ENCODE measurements at places on chromosomes 6 and 20.

- no peak for DNase-seq
Observed at GRCh38 chr6:41546475-41546865, 289 bp downstream of the FOXP4 start.

DNA sequence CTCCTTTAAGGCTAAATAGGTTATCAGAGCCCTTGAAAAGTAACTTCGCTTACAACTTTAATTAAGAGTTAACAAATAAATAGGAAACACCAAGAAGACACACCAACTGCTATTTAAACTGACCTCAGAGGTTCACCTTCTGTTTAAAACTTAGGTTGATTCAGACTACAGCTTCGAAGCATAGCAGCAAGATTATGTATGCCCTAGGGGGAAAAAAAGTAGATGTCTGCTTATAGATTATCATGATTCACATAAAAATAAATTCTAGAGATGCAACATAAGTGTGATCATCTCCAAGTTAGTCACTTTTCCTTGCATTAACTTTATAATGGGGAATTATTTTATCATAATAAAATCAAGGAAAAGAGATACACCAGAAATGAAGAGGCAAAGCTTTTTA lies 8.9 kb downstream of the PNISR start:
- no peak for DNase-seq

DNA sequence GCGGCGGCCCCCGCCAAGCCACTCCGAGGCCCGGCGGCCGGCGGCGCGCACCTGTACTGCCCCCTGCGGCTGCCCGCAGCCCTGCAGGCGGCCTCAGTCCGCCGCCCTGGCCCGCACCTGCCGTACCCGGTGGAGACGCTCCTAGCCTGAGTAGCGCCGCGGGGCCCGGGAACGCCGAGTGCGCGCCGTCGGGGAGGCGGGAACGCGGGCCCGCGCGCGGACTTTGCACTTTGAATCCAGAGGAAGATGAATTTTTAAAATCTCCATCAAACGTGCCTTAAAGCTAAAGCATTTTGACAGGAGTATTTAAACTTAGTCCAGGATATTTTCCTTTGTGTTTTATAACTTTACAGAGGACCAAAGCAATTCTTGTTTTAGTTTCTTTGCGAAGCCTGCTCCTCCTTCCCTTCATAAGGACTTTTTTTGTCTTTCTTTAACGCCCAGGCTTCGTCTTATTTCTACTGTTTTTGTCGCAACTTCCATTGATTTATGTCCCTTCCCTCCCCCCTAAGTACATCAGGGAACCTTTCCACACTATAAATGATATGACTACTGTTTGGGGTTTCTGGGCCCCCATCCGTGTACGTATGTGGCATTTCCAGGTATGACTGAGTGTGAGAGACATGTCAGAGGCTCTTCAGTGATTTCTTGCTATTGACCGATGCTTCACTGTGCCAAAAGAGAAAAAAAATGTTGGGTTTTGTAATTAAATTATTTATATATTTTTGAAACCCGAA lies 2.0 kb downstream of the FOXQ1 start:
- no peak for DNase-seq

DNA sequence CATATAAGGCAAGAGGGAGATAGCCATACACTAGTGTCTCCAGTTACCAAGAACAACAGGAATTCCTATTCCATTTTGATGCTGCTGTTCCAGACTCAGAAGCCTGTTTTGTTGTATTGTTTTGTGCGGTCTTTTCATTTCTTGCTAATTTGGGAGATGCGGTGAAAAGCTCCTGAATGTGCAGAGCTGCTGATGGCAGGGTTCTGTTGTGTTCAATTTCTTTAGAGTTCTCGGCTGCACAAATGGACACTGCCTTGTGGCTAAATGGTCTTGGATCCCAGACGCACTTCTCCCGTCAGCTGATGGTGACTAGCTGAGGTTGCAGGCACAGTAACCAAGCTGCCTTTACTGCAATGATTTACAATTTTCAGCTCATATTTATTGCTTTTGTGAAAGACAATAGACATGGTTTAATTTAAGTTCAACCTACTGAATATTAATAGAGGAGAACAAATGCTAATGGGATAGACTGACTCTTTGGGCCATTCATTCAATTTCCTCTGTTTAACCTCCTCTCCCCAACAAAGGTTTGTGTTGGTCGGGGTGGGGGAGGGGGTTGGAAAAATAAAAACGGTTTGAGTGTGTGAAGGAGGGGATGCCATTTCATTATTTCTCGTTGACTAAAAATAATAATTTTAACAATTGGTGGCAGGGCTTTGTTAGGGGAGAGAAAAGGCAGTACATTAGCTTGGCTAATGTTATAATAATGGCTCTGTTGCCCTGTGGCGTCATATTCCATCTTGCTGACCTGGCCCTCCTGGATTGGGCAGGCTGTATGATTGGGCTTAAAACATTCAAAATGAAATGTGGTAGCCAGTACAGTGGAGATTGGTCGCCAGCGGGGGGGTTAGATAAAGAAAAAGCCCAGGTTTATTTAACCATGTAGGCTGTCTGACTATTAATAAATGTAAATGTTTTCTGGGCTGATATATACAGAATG lies 159.5 kb downstream of the JARID2 start:
- no peak for DNase-seq

DNA sequence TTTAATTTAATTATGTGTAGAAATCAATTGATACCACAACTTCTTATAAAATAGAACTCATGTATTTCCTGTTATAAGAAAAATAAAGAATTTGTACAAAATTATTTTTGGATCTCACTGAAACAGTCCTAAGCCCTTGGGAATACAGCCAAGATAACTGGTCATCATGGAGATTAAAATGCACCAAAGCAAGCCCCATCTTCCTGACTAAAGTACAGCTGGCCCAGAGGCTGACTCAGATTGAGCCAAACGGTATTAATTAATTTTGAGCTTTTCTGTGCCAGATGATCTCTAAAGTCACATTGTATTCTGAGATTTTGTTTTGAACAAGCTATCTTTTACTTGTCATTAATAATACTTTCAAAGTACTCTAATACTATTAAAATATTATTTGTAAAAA lies 978.5 kb downstream of the TBC1D32 start:
- no peak for DNase-seq

GRCh38 chr6:74087899-74088298 lies 391.9 kb downstream of the CD109 start:
- DNase-seq = no peak

GRCh38 chr20:63359937-63360849 lies 956 bp downstream of the CHRNA4 start:
- no peak for DNase-seq

DNA sequence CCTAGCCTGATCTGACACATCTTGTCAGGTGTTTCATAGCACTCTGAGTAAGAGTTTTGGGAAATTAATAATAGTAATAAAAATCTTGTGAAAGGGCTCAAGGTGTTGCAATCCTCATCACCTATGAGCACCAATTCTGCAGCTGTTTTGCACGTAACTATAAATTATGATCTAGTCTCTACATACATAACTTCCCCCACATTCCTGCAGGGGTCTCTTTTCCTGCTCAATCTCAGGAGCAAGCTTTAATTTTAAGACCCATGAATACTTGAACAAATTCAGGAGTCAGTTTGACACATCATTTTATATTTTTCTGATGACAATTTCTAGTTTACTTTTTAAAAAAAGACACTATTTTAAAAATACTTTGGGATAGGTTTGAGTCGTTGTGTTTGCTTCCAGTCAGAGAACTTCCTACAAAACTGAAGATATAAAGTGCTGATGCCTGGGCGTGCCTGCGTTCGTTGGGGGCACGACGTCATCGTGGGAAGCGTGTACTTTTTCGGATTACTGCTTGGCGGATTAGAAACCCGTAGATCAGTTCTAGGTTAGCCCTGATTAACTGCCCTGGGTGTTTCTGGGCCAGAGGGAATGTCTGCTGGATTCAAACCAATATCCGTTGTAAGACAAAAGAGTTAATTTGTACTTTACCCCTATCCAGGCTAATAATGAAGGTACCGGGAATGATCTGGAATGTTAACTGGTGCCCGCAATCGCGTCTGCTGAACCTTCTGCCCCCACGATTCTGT lies 1.0 kb upstream of the E2F3 start:
- peak; percentile 21 for DNase-seq

DNA sequence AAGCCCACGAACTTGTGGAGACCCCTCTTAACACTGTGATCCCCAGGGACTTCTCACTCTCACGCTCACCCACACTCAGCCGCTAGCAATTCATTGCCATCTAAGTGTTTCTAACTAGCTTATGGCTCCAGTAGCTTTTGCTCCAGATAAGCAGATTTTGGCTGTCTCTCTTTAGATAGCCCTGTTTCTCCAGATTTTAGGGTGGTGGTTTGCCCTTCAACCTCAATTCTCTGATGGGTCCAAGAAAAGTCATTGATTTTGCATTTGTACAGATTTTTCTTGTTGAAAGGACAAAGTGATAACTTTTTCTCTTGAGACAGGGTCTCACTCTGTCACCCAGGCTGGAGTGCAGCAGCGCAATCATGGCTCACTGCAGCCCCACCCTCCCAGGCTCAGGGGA lies 41.2 kb downstream of the NR2E1 start:
- DNase-seq = no peak

GRCh38 chr20:43508604-43509040 lies 1.1 kb downstream of the L3MBTL1 start:
- no peak for DNase-seq

DNA sequence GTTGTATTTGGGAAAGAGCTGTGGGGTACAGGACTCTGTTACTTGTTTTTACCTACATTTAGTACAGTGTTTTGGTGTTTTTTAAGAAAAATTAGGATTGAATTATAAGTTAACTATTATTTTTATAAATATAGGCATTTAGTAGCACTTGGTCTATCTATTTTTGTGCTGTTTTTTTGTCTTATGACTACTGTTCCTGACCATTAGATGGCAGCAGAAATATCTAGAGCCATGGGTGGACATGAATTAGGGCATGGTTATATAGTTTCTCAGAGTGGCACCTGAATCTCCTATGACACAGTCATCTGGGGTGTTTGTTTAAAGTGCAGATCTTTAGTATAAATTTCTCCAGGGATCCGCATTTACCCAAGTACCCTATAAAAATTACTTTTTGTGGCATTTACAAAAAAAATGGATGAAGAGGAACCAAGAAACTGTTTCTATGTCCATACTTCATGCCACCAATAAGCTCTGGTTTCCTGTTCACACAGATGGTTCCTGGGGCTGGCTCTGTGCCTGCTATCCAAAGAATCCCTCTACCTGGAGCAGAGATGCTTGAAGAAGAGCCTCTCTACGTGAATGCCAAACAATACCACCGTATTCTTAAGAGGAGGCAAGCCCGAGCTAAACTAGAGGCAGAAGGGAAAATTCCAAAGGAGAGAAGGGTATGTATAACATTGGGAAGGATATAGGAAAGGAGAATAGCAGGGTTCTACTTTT lies 19.8 kb downstream of the NFYA start:
- no peak for DNase-seq

- no peak for DNase-seq
Observed at GRCh38 chr6:43807228-43808061, 37.4 kb downstream of the VEGFA start.

DNA sequence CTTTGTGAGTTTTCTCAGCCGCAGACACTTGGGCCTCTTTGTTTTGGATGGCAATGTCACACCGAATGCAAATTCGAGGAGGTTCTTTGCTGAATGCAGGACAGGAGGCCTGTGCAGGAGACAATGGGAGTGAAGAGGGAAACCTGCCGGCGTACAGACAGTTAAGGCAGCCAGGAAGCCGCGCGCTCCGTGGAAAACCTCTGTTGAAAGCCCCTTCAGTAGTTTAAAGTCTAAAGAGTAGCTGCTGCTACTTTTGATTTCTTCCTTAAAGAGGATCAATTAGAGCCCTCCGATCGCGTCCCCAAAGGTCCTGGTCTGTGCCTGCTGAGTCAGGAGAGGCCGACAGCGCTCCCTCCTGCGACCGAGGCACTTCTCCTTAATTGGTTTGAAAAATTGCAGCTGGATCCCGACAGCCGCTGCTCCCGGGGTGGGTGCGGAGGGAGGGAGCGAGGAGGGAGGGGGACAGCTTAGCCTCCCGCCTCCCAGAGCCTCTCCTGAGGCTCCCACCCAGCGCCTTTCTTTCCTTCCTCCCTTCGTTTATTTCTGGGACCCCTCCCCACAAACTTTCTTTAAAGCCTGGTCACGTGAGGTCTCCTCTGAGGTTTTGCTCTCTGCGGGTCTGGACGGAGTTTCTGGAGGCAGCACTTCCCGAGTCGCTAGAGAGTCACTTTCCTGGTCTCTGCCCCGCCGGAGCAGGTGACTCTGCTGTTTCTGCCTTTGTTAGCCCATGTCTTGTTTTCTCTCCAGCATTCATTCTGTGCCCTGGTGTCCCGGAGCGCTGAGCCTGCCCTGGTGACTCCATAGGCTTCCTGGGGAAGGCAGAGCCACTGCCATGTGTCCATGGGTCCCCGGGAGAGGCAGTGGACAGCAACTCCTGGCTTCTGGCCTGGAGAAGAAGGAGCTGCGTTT lies 22.3 kb upstream of the RPP40 start:
- no peak for DNase-seq

DNA sequence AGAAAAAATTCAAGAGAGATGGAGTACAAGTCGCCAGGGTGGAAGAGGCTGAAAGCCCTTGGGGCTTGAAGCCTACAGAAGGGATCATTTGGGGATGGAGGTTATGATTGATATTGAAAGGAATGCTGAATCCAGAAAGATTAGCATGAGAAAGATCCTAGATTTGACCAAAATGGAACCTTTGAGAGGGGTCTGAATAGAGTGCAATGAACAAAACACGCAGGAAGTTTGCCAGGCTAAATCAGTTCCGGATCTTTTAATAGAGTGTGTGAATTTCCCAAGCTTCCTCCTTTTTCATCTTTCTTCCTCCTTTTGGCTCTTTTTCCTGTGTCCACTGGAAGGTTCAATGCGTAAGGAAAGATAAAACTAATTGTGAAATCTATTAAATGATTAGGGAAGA lies 15.3 kb downstream of the IPCEF1 start:
- DNase-seq = no peak

DNA sequence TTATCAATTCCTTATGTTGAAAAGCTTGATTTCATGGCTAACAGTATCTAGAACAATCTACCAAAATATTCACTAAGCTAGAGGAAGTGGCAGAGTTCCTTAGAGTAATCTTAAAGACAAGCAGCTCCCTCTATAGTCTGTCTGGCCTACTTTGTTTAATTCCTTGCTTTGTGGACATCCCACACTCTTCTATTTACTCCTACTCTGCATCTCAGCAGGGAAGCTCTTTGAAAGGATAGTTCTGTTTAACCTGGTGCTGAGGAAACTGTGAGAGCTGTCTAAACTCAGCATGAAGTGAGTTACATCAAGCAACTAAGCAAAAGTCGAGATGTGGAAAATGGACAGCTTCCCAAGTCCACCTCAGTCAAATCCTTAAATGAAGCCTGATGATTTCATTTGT lies 4.3 kb downstream of the REV3L start:
- no peak for DNase-seq

GRCh38 chr6:156348424-156348823 lies 428.8 kb upstream of the ARID1B start:
- DNase-seq = no peak

- DNase-seq = no peak
Observed at GRCh38 chr6:138465007-138465645, 34.2 kb downstream of the NHSL1 start.

- DNase-seq = no peak
Observed at GRCh38 chr20:62606551-62607201, 35.6 kb upstream of the SLCO4A1 start.

- no peak for DNase-seq
Observed at GRCh38 chr20:52104546-52105441, 86.8 kb downstream of the ZFP64 start.

Data from stimulated activated CD4-positive, alpha-beta T cell treated with anti-CD3 and anti-CD28 coated beads, Interleukin-12 subunit alpha, Interleukin-12 subunit beta, amount 100 ng/mL, for 48 hours (primary cell).